Femur (tissue), 1 donor: ENCODE measurements at places on chromosomes 5 and 9.
A peak's percentile ranks its signal among the peaks of the same experiment; 100 is the strongest.

- DNase-seq, result no peak
Observed at GRCh38 chr5:65434122-65434521, 47.6 kb downstream of the ADAMTS6 start.

DNA sequence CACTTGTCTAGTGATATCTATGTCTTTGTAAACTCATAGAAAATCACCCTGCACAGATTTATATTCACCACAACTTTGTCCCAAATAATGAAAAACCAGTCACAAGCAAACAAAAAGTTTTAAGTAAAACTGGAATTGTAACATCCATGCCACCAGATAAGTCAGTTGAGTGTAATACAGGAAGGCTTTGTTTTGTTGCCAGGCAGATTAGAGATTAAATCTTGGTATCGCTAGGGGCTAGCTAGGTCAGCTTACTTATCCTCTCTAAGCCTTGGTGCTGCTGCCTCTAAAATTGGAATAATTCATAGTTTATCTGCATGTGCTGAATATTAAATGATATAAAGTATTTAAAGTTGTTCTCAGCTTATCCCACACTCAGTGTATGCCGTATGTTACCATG is 1062.5 kb downstream of the CDH9 start:
- no peak for DNase-seq

- no peak for DNase-seq
Observed at GRCh38 chr5:16364910-16365309, 100.7 kb downstream of the ZNF622 start.

GRCh38 chr5:20466512-20466911 is 478.5 kb upstream of the CDH18 start:
- no peak for DNase-seq

DNA sequence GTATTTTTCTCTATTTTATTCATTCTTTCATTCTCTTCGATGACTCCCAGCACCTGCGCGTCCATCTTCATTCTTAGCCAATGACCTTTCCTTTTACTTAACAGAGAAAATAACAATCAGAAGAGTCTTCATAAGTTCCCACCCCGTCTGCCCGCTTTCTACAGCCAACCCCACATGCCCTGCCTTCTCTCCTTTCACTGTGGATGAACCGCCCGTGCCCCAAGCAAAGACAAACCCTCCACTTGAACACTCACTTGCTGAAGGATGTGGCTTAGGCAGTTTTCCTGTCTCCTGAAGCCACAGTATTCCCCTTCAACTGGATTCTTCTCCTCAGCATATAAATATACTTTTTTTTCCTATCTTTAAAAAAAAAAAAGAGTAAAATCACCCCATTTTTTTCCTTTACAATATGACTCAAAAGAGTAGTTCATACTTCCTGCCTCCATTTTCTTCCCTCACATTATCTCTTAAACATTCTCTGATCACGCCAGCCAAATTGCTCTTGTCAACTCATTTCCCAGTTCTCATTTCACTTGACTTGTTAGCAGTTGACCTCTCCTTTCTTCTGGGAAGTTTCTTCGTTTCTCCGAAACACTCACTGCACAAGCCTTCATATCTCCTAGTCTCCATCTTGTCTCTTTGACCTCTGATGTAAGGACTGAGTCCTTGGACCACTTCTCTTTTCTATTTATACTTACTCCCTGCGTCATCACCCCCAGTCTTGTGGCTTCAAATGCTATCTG is 11.1 kb downstream of the NIPSNAP3B start:
- DNase-seq, result no peak

DNA sequence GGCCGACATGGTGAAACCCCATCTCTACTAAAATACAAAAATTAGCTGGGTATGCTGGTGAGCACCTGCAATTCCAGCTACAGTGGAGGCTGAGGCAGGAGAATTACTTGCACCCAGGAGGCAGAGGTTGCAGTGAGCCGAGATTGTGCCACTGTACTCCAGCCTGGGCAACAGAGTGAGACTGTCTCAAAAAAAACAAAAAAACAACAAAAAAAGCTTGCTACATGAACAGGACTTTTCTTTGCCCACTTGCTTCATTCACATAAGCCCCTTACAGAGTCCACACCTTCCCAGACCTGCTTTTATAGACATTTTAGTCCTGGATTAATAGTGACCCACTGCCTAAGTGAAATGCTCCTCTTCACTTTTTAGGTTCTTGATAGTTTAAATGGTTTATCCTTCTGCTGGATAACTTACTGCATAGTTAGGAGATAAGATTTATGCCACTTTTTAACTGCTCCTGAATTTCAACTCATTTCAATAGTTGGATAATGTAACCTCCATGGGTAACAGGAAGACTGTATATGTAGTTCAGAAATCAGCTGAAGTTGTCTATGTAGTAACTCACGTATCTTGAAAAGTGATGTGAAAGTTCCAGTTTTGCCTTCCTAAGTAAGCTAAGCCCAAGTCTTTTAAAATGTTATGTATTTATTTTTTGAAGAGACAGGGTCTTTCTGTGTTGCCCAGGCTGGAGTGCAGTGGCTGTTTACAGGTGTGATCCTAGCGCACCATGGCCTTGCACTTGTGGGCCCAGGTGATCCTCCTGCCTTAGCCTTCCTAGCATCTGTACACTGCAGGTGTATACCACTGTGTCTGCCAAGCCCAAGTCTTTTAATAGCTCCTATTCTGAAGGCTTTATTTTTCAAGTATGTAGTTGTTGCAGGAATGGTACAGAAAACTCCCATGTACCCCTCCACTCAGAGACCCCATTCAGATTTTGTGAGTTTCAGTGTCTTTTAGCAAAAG is 19.7 kb downstream of the SUB1 start:
- DNase-seq, result no peak

DNA sequence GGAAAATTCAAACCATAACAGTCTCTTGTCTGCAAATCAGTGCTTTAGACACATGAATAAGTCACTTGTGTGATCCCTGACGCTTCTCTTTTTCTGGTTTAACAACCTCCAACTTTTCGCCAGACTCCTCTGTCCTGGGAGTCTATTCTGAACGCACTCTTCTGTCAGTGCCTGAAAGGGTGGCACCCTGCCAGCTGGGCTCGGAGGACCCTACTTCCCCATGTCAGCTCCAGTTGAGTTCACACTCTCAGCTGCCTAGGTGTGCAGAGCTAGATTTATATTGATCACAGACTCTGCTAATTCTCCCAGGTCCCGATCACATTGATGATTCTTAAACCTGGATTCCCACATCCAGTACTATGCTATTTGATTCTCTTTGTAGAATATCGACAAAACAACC is 649.1 kb downstream of the BNC2 start:
- DNase-seq, result no peak

GRCh38 chr9:36399980-36400331 is at the start of gene RNF38:
TSS of gene RNF38 (minus strand) at chr9:36400269. CDS start at chr9:36400108, 161 bp downstream.
- DNase-seq, result no peak

DNA sequence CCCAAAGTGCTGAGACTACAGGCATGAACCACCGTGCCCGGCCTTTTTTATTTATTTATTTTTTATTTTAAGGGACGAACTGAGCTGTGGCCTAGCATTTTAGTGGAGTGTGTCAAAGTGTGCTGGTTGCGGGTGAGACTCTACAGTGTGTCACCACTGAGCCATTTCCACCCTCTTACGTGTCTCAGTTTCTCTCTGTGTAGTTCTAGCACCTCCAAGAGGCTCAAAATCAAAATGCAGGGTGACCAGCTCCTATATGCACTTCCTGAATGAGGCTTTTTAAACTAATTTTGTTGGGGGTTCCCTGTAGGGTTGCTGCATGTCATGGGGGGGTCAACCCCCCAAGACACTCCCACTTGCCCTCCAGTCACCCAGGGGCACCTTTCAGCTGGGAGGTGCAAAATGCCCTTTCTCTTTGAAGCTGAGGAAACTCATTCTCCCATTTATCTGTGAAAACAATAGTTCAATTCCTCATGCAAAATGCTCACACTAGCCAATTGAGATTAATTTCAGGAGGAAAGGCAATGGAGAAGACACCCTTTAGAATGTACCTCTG is 69.3 kb downstream of the COL15A1 start:
- peak; percentile 4 for DNase-seq

DNA sequence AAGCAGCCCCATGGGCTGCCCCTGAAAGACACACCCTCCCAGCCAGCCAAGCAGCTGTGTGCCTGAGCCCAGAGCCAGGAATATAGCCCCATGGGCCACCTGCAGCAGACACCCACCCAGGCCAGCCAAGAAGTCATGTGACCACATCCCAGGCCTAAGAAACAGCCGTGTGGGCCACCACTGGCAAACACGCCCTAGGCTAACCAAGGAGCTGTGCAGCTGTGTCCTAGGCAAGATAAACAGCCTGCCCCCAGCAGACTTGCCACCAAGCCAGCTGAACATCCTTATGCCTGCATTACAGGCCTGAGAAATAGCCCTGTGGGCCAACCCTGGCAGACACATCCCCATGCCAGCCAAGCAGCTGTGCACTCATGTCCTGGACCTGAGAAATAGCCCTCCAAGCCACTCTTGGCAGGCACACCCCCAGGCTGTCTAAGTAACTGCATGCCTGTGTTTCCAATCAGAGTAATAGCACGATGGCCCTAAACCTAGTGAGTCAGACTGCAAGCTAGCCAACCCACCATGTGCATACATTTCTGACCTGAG is 143.0 kb downstream of the ADAMTS6 start:
- DNase-seq, result no peak

GRCh38 chr5:8848997-8849594 is 696.8 kb downstream of the SEMA5A start:
- DNase-seq, result no peak

DNA sequence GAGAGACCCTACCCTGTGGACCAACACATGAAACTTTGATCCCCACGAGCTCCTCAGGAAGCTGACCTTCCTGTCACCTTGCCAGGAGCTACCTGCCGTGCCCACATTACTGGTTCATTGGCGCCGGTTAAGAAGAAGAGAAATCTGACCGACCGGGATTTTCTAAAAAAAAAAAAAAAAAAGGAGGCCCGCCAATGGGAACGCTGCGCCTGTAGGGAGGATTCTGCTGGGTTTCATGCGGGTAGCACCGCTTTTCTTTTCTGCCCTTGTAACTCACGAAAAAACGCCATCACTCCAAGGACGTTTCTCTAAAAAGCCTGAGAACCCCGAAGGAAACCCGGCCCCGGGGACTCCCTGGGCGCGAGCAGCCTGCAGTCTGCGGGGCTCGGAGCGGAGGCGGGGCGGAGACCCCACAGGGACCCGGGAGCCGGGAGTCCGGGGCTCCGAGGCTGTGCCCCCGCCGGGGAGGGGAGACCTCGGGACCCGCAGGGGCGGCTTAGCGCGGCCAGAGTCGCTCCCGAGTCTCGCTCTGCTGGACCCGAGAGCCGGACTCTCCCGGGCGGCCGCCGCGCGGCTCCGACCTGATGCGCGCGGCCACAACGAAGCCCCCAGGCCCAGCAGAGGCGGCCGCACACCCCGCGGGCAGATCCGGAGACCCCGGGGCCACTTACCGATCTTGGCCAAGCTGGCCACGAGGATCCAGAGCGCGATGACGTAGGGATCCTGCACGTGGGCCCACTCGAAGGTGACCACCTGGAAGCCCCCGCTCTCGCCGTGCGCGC is 617 bp downstream of the SLC9A3 start:
- no peak for DNase-seq

GRCh38 chr5:115575167-115576070 is 26.9 kb downstream of the TICAM2 start:
- no peak for DNase-seq

GRCh38 chr5:91390268-91390667 is 7.2 kb upstream of the ARRDC3 start:
- no peak for DNase-seq

GRCh38 chr9:81565144-81565543 is 124.2 kb downstream of the TLE1 start:
- no peak for DNase-seq

DNA sequence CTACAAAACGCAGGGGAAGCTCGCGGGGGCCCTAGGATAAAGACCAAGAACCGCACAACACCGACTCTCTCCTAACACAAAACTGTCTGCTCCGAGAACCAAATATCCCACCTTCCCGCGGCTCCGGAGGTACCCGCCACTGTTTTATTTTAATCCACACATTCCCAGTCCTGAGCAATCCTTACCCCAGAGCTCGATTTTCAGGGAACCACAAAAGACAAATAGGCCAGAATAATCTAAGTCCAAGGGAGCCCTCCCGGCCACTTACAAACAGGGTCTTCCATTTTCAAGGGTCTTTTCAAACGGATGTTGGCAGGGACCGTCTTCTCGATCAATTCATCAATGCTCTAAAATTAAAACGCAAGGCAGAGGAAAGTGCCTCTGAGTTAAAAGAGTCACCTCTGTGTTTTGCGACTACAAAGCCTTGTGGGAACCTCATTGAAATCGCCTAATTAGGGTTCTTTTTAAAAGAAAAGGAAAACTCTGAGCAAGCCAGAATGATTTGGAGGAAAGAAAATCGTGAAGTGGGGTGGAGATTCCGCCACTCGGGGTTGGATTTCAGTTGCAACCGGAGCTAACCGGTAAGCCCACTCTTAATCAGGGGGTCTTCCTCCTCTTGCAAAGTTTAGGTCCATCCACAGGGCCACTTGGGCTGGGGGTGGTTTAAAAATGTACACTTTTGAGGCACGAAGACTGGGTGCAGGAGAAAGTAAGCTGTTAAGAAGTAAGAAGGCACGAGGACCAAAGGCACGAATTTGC is 1.0 kb downstream of the GLDC start:
- no peak for DNase-seq

GRCh38 chr5:68920888-68921287 is 172.9 kb upstream of the SLC30A5 start:
- DNase-seq, result no peak

DNA sequence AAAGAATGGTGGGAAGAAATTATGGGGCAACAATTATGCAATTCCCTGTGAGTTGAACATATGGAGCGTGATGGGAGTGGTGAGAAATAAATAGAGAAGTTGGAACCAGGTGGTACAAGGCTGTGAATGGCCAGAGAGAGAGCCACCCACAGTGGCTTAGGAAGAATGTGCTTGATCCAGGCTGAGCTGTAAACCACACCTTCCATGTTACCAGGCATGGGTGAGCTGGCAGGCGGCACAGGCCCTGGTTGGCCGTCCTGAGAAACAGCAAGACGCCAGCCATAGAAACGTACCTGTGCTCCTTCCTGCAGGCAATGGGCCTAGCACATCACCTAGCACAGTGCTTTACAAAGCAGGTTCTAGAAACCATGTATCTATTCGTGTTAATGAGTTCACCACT is 74.3 kb downstream of the EPB41L4B start:
- DNase-seq, result no peak

- no peak for DNase-seq
Observed at GRCh38 chr5:77015938-77016569, 14.2 kb upstream of the AGGF1 start.

DNA sequence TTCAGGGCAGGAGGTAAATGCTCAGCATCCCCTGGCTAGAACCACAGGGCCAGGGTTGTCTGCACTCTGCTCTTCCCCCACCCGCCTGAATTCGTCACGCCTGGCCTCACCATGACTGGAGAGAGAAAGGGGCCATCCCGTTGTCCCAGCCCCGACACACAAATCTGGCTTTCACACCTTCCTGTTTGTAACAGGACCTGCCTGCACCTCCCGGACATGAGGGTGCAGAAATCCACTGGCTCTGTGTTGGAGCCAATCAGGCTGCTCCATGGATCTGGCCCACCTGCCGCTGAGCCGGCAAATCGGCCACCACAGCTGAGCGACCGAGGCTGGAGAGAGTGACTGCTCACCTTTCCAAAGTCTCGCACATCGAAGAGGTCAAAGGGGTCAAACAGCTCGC is 53.4 kb downstream of the VAV2 start:
- no peak for DNase-seq

- no peak for DNase-seq
Observed at GRCh38 chr5:172140866-172141265, 47.2 kb downstream of the STK10 start.

- peak; percentile 37 for DNase-seq
Observed at GRCh38 chr9:123871781-123872180, 58.1 kb downstream of the DENND1A start.
